CD4-positive, CD25-positive, alpha-beta regulatory T cell (primary cell): ENCODE measurements at places on chromosomes 2 and 18.

- no peak for DNase-seq
Measured at GRCh38 chr2:218477247-218477646, 58.3 kb downstream of the VIL1 start.

DNA sequence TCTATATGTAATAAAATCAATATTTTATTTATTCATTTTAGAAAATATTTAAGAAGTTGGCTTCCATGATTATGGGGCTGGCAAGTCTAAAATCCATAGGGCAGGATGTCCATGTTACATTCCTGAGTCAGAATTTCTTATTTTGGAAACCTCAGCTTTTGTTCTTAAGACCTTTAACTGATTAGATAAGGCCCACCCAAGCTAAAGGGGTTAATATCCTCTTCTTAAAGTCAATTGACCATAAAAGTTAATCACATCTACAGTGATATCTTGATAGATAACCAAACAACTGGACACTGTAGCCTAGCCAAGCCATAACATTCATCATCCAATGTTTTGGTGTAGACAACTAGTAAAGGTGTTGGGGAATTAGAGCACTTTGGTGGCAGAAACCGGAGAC is 1035.4 kb upstream of the ZEB2 start:
- no peak for DNase-seq

- no peak for DNase-seq
Measured at GRCh38 chr2:238724728-238725127, 123.2 kb upstream of the TWIST2 start.

DNA sequence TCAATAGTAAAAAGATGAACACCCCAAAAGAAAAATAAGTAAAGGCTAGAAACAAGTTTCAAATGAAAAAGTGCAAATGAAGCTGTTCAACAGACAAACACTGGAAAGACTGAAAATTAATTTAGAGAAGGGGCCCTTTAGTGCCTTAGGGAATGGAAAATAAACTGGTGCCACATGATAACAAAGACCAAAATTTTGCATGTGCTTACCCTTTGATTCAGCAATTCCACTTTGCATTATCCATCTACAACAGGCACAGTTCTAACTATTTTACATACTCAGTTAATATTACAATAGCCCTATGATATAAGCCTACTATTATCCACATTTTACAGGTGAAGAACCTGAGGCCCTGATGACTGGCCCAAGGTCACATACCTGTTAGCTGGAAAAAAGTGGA is 183.9 kb downstream of the NBAS start:
- DNase-seq: no peak

DNA sequence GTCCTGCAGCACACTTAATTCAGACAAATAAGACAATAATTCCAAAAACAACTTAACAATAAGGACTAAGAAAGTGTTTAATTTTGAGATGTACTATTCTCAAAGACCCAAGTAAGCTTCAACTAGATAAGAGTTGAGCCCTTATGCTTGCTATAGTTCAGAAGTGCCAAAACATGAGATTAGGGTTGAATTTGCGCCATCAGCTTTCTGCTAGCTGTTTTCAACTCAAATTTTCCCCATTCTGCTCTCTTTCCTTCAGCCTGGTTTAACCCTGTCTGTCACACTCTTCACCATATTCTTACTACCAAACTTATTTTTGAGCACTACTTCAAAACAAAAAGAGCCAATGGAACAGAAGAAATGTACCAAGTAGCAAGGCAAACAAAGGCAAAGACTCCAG is 4.1 kb downstream of the NFE2L2 start:
- no peak for DNase-seq

- DNase-seq: no peak
Measured at GRCh38 chr18:63679820-63680606, 18.3 kb upstream of the SERPINB3 start.

- DNase-seq: no peak
Measured at GRCh38 chr2:11669454-11670291, at the start of gene NTSR2. Gene NTSR2 (minus strand): TSS chr2:11670195. CDS start chr2:11670129, 66 bp downstream.

DNA sequence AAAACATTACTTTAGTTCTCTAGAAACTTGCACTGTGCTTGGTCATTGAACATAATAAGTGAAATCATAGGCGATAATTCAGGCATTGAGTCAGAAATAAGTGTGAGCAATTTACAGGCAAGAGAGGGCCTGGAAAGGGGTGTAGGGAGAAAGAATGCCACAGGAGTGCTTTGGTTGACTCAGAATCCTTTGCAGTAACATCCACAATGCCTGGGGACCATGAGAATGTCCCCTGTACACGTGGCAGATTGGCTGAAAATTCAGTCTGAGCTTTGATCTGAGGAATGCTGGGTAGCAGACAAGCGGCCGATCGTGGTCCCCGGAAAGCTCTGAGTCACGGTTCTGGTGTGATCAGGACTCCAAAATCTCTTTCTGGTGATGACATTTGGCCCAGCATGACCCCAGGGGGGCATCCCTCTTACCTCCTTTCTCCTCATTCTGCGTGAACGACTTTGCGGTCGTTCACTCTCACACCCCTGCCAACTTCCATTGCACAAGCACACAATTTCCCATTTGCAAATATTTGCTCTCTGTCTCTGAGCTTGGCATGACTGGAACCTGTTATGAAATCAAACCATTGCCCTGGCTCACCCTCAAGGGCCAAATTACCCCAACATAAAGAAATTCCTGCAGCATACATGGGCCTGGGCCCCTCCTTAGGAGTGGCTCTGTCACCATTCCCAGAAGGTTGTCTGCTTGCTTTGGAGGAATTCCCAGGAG is 305.0 kb upstream of the EPAS1 start:
- no peak for DNase-seq

DNA sequence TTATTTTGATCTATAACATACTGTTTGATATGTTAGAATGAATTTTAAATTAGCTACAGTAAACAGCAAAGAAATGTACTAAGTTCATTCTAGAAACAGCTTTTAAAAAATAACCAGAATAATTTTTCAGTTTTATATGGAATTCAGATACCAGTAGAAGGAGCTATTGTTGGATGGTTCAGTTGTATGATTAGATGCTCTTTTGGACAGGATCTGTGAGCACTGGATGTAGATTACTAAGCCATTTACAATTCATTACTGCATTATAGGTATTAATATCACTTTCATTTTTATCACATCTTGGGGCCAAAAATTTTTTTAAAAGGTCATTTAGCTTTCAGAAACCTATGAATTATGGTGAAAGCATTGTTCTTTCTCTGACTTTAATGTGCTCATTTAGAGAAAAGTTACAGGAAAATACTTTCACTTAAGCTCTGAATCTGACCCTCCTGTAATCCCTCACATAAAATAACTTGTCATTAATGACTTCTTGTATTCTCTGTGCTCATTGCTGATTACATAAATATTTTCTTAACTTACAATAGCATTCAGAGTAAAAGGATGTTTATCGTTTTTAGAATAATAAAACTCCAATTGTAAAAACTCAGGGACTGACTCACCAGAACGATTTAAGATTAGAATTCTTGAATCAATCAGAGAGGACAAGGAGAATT is 750.2 kb downstream of the SLC4A3 start:
- DNase-seq: no peak

DNA sequence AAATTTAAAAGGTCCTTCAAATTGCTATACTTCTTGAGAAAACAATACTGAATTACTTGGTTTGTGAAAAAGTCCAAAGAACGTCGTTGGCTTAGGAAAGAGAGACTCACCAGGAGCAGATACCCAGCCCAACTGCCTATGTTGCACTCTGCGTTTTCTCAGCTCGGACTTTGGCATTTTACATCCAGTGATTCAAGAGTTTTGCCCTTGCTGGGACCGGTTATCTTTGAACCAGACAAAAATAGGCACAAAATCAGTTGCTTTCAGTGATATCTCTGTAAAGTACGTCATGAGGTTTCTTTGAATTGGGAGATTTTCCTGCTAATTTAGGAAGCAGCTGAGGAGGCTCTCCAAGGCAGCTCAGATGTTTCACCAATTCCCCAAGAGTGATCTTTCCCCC is 29.3 kb downstream of the FHOD3 start:
- no peak for DNase-seq

- no peak for DNase-seq
Measured at GRCh38 chr2:26002632-26003310, 20.5 kb upstream of the KIF3C start.

GRCh38 chr2:80255918-80256781 is 48.4 kb downstream of the LRRTM1 start:
- DNase-seq: no peak

DNA sequence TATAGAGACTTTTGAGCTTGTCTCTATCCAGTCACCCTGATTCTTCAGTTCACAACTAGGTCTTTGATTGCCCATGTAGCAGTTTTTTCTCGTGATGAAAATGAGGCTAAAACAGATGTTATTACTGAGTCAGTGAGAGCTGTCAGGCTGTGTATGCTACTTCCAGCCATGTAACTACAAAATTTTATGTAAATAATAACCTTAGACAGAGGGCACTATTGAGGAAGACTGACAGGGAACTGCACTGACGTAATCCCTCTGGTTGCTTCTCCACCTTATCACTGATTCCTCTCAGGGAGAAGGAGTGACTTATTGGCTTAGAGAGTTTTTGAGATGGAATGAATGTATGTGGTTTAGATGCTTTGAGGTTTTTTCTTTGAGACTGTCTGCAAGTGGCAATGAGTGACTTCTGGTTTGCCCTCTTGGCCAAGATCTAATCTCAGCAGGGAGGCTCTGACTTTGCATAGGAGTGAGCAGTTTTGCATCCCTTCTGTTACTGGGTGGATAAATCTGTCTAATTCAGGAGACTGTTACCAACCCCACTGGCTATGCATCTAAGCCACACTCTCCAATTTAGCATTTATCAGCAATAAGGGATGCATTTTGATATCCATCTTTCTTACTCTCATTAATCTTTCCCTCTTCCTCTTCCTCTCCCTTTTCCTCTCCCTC is 555.2 kb upstream of the FANCL start:
- DNase-seq: no peak

- DNase-seq: no peak
Measured at GRCh38 chr2:8009010-8009597, 672.8 kb upstream of the ID2 start.

DNA sequence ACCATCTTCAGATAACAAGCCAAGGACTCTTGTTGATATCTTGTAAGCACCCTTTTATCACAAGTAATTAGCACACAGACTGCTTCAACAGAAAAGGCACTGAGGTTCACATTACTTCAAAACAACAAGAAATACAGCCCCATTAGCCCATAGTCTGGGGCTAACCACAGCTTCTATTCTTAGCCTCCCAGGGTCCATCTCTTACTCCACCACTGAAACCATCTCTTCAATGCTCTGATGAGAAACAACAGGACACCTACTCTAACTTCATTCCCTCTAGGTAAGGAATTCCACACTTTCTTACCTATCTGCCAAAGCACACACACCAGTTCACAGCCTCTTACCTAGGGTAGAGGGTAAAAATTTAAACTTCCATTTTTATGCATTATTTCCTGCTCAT is 26.4 kb upstream of the CYTIP start:
- peak; percentile 41 for DNase-seq

DNA sequence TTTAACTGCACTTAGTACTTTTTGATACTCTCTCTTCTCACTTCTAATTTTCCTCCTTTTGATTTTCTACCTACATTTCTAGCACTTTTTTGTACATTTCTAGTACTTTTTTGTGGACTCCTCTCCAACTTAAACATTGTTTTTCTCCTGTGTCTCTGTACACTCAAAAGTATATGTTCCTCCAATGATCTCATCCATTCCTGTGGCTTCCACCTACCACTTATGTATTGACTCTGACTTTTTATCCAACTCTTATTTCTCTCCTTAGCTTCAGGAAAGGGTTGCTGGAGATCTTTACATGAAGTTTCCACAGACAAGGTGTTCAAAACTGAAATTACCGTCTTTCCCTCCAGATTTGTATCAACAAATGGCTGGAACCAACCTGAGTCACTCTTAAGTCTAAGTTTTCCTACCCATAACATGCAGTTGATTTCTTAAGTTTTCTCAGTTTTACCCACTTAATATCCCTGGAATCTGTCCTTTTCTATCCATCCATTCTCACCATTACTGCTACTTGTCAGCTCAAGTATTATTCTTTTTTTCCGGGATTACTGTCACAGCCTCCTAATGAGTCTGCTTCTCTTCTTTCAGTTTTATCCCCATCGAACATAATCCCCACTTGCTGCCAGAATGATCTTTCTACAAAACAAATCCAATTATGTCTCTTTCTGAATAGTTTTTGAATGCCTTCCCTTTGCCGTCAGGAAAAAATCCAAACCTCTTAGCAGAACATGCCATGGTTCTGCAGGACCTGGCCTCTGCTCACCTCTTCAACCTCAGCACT is 22.6 kb upstream of the PELI1 start:
- DNase-seq: no peak

DNA sequence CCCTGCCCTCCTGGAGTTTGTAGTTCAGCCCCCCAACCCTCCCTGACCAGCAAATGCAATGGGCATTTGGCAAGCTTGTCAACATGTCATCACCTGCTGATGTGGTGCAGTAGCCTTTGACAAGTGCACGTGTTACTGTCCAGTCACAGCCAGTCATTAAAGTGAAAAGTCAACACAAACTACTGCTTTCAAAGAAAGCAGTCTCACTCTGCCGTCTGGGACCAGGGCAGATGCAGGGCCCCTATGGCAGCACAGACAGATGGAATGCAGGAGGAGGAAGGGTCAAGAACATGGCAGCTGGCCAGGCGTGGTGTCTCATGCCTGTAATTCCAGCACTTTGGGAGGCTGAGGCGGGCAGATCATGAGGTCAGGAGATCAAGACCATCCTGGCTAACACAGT is 222.4 kb upstream of the OSR1 start:
- DNase-seq: no peak

DNA sequence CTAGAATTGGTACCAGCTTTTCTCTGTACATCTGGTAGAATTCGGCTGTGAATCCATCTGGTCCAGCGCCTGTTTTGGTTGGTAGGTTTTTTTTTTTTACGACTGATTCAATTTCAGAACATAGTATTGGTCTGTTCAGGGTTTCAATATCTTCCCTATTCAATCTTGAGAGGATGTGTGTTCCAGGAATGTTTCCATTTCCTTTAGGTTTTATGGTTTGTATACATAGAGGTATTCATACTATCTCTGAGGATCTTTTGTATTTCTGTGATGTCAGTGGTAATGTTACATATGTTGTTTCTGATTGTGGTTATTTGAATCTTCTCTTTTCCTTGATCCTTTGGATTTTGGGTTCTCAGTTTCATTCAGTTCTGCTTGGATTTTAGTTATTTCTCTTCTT is 172.1 kb upstream of the ITGA4 start:
- no peak for DNase-seq

DNA sequence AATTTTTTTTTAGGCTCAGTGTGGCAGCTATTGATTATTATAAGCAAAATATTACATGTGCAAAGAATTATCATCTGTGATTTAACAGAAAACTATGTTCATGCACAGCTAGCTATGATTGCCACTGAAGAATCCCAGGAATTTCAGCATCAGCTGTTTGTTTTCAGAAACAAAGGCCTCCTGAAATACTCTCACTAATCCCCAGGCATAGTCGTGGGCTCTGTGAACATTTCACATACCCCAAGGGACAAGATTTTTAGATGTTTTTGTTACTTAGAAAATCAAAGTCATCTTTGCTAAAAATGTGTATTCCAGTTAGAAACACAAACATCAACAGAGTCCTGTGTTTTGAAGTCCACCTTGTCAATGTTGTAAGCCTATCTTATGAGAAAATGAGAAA is 156.1 kb downstream of the MYO1B start:
- DNase-seq: no peak
